Activated naive CD4-positive, alpha-beta T cell treated with anti-CD3 and anti-CD28 coated beads for 36 hours (primary cell): ENCODE measurements at places on chromosomes 3 and 15.
A peak's percentile ranks its signal among the peaks of the same experiment; 100 is the strongest.

DNA sequence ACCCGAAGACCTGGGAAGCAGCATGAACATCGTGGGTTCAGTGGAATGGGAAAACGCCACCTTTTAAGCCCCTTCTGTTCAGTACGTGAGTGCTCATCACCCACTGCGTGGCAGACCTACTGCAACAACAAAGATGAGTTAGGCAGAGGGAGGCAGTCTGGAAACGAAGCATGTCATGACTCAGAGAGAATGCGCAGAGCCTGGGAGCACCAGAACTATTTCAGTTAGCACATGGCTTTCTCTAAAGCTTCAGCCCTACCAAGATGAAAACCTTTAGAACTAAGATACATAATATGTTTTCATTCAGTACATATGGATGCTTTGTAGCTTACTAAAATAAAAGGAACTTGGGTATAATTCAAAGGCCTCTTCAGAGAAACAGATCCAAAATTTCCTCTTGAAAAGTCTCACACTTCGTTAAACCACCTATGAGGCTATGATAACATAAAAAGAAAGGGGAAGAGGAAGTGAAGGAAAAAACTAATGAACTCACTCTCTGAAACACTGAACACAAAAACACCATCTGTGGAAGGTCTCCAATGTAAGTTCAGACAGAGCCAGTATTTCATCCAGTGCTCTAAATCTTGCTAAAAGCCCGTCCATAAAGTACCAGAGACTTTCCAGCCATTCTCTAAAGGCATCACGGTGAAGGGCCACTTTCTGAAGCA is 140.1 kb downstream of the OCA2 start:
- no peak for DNase-seq

DNA sequence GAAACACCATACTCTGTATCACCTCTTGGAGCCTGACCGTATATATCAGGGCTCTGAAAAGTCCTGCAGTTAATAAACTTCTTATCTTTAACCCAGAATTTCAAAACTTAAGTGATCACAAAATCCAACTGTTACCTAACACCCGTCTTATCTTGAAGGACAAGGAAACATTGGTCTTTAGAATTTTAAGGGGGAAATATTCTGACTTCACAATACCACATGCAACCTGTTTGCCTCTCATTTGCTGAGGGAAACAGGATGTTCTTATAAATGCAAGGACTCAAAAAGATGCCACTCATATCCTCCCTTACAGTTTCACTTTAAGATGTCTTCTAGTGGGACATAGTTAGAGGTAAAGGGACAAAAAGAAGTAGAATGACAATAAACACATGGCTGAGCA is 67.9 kb downstream of the CRTC3 start:
- DNase-seq: no peak

- DNase-seq: peak; percentile 4
Observed at GRCh38 chr15:75532413-75533250, 46.5 kb downstream of the PTPN9 start.

DNA sequence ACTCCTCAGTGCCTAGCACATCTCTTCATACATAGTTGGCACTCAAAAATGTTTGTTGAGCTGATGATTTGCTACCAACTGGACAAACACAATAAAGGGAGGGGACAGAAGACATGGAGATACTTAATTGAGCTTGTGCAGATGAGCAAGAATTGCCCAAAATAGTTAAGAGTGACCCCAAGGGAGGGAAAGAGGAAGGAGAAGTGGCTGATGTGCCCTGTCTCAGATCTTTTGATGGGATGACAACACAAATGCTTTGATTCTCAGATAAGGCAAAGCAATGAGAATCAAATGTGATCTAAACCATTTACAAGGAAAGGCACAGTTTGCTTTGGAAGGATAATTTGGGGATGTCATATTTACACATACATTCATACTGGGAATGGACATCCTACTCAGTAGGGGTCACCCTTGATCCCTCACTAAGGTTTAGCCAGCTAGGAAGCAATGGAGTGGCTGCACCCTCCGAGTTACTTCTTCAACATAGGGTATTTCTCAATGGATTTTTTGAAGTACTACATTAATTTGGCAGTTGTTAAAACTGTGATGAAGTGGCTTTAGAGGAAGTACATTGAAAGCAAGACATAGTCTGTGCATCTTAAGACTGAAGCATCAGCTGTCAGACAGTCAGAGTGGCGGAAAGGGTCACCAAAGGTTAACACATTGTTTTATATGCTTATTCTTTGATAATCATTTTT is 21.9 kb upstream of the SSR3 start:
- no peak for DNase-seq

DNA sequence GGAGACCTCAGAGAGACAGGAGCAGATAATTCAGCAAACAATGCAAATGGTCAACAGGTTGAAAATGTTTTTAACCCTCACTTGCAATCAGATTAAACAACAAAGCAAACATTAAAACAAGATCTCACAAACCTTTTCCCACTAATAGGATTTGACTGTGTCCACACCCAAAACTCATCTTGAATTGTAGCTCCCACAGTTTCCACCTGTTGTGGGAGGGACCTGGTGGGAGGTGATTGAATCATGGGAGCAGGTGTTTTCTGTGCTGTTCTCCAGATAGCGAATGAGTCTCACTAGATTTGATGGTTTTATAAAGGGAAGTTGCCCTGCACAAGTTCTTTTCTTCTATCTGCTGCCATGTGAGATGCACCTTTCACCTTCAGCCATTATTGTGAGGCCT is 1.3 kb upstream of the LYSMD4 start:
- DNase-seq: no peak

- peak; percentile 48 for DNase-seq
Observed at GRCh38 chr3:141845407-141846049, 30.9 kb upstream of the ATP1B3 start.

DNA sequence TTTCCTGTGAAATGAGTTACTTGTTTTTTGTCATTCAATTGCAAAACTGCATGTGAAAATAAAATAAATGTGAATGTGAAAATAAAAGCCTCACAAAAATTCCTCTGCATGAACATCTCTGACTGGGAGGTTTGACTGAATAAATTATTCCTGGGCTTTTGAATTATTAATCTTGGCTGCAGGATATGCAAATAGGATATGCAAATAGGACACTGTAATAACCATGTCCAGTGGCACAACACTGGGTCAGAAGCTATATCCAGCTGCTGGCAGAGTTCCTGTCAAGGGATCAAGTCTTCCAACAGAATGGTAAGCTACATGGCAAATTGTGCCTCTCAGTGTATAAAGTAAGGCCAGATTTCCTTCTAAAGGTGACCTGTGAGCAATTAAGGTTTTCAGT is at the start of gene SUCNR1:
Gene SUCNR1, plus strand, starts transcription at position 246 of the 400 bp plus-strand sequence. CDS start 6,250 bp downstream, outside the sequence.
- DNase-seq: no peak

DNA sequence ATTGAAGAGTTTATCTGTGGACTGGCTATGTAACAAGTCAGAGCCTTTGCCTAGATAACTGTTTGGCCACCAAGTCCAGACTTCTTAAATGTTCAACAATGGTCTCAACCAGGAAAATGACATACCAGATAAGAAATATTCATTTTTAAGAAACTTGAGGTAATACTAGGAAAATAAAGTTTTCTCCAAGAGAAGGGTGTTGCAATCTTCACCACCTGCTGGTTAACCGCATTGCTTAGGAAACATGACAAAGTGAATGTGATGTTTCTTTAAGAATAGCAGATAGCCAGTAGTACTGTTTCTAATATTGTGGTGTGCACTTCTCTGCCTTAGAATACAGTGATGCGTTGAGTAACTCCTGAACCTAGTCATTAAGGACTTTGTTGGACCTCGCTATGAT is 321.5 kb upstream of the CADM2 start:
- DNase-seq: no peak

DNA sequence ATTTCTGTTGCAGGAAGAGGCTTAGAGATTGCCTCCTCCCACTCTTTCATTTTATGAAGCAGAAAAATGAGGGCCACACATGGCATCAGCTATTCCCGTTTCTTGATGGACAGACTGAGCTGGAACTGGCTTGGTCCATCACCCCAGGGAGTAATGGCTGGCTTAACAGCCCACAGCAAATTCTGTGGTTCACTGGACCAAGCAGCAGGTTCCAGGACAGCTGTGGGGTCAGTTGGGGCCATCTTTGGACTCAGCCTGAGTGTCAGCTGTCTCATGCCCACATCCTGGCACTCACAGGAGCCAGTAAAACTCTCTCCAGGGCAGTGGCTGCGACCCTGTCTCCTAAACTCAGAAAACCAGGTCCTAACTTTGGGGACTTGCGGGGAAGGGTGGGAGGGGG is 36.5 kb downstream of the ZDHHC19 start:
- no peak for DNase-seq

GRCh38 chr3:150414258-150414657 is 6.2 kb downstream of the TSC22D2 start:
- DNase-seq: no peak

DNA sequence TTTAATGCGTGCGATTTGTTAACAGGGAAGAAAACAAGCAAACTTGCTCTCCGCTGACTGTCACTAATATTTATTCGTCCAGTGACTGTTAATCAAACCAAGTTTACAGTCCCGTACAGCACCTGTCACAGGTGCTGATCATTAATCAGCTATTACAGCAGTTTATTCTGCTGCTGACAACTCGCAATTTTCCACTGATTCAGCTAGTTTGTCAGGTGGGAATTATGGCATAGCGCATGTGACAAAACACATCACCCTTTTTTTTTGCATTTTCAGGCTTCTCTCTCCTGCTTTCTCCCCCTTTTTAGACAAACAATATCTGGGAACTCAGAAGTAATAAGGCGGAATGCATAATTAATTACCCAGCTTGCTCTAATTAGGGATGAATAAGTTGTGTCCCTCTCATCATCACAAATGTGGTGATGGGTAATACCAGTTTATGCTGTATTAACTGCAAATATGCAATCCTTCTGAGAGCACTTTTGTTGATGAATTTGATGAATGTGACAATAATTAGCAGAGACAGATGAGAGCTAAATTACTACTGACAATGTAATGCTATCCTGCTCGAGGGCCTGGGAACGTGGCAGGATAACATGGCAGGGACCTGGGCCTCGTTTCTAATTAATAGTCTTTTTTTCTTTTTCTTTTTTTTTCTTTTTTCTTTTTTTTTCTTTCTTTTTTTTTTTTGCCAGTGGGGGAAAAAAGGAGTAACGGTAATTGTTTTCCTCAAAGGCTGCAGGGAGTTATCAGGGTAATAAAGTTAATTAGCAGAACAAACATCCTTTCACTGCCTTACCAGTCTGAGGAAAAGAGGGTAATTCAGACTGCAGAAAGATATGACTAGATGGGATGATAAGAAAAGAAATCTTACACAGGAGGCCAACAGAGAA is 150.3 kb upstream of the SOX2 start:
- DNase-seq: no peak

DNA sequence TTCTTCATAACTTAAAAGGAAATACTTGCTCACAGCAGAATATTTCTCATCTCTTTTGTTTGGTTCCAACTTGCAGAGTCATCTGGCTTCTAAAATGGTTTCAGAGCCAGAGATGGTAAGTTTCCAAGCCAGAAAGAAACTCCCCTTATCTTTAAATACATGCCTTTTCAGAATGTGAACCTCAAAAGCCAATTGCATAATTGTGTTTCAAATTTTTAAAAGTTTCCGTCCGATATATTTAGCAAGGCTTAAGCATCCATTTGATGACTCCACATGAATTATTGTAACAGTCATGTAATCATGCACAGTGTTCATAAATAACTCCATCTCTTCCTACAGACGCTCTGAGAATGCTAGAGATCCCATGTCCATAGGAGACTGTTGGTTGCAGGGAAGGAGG is 40.6 kb upstream of the C3orf80 start:
- no peak for DNase-seq

DNA sequence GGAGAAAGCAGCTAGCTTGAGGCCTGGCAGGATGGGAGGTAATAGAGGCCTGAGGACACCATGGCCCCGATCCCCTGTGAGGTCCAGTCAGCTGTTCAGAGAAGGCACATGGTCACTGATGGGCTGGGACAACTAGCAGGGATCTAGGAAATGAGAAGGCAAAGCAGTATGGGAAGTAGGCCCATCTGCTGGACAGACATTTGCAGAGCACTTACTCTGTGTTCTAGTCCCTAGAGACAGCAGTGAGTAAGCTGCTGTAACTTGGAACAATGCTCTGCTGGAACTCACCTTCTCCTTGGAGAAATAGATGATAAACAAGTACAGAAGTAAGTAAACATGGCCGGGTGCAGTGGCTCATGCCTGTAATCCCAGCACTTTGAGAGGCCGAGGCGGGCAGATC is 7.1 kb downstream of the ECE2 start:
- DNase-seq: no peak

- no peak for DNase-seq
Observed at GRCh38 chr3:196097373-196098154, 15.7 kb upstream of the TFRC start.

DNA sequence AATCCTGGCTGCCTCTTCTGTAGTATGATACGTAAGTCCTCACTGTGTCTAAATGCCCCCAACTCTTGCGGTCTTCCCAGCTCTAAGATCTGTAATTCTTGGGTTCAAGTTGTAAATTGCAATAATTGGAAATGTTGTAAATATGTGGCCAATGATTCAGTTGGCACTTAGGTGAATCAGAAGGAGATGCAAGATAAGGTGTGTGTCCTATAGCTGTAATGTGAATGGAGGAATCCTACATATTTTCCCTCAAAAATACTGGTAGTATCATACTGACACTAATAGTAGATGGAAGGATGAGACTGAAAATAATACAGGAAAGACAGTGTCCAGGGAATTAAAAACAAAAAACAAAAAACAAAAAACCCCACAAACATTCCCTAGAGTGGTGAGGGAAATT is 3.5 kb upstream of the ST3GAL6 start:
- DNase-seq: no peak

DNA sequence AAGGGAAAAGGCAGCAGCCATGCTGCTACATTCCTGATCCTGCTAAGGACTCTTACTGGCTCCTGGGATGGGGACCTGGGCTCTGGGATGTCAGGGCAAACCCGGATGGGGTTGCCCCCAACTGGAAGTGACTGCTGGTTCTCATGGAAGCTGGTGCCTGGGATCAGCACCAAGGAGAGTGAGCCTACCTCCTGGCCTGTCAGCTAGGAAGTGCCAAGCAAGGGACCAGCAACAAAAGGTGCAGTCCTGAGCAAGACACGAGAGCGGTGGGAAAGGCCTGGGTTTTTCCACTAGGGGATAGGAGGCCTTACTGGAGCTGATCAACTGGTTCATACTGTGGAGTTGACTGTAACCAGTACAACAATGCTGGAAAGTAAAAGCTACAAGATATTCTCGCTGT is 47.9 kb upstream of the SYNM start:
- DNase-seq: no peak

GRCh38 chr15:60423537-60423936 is 25.8 kb upstream of the ANXA2 start:
- DNase-seq: no peak

DNA sequence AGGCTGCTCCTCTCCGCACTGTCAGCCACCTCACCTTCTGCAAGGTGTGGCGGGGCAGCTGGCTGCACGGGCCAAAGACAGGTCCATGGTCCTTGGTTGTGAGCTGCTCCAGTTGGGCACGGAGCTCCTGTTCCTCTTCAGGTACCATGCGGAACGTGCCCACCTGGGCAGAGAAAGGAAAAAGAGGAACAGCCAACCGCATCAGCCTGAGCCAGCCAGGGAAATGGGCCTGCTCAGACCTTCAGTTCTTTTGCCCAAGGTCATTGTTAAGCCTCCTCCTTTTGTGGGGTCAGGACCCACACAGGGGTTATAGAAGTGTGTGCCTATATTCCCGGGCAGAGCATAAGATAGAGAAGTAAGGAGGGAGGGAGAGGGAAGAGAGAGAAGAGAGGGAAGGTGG is 2.8 kb downstream of the RLBP1 start:
- no peak for DNase-seq
